ENCODE measurements at places on chromosomes 3 and 15. TPM values are rescaled to one million over a fixed set of nuclear protein-coding genes. Genes with fewer than 3 reads are reported as not detected.

DNA sequence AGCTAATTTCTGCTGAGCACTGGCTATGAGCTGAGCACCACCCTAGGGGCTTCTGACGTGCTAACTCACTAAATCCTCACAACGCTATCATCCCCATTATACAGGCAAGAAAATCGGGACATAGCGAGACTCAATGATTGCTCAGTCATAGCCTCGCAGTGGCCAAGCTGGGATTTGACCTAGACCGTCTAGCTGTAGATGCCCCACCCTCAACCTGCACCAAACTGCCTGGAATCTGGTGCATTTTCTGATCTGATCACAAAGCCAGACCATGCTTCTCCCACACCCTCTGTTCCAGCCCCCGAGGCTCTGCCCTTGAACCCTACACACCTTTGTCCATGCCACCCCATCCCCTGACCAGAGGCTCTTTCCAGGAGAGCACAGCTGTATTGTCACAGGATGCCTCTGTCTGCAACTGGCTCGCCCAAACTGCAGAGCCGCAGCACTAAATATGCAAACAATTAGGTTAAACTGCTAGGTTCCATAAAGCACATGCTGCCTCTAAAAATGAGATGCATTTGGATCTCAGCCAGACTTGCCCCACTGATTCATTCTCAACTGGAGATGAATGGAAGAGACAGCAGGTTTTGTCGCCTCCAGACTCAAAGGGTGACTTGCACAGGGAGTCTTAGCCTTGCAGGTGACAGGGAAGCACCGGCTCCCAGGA is 95.2 kb downstream of the NUP210 start:
- no peak overlapping the region for H3K27ac ChIP-seq
- H3K4me1 ChIP-seq: no peaks in the 10 kb centered on the region
- no peaks in the 10 kb centered on the region for H3K36me3 ChIP-seq

GRCh38 chr3:184676927-184677326 is 34.9 kb downstream of the MAGEF1 start:
- H3K27me3 ChIP-seq: no peaks in the 10 kb centered on the region
- no peak for DNase-seq
- no peak overlapping the region for H3K27ac ChIP-seq
- no peaks in the 10 kb centered on the region for H3K4me1 ChIP-seq
- H3K36me3 ChIP-seq: no peaks in the 10 kb centered on the region

The CNTN6 gene
- 3.7 TPM for polyA plus RNA-seq

DNA sequence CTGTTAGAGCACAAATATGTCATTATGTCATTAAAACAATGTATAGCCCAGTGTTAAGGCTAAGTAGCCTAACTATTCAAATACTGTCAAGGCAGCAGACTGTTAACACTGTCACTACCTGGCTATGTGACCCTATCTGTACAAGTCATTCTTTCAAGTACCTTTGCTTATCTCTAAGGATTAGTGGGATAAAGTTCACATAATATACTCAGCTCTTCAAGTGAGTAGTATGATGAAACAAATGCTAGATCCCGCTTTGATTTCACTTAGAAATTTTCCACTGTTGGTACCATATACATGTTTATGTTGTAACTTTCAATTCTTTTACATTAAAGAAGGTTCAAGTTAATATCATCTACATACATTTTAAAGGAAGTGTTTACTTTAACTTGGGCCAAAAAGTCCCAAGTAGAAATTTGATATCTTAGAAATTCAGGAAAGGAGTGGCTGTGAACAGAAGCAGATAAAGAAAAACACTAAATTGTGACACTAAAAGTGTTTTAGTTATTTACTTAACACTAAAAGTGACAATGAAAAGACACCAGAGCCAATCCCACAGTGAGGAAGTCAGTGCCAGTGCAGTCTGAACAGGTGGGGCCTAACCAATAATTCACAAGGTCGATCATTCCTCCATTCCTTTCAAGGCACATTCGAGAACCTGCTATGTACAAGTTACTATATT is 4.8 kb upstream of the RFX7 start:
- no peaks in the 10 kb centered on the region for H3K27me3 ChIP-seq
- DNase-seq: no peak
- no peaks in the 10 kb centered on the region for H3K36me3 ChIP-seq

The PSTPIP1 gene
- 13.4 TPM for polyA plus RNA-seq

The AHSG gene
- not detected for polyA plus RNA-seq

GRCh38 chr3:30664884-30665283 is 58.5 kb downstream of the TGFBR2 start:
- H3K27ac ChIP-seq: no peak overlapping the region
- H3K4me1 ChIP-seq: no peaks in the 10 kb centered on the region
- H3K36me3 ChIP-seq: peaks cover 4% of the 10 kb centered on the region
- no peak for DNase-seq
- no peak overlapping the region for H3K4me3 ChIP-seq

The SLMAP gene
- 22.0 TPM for polyA plus RNA-seq

DNA sequence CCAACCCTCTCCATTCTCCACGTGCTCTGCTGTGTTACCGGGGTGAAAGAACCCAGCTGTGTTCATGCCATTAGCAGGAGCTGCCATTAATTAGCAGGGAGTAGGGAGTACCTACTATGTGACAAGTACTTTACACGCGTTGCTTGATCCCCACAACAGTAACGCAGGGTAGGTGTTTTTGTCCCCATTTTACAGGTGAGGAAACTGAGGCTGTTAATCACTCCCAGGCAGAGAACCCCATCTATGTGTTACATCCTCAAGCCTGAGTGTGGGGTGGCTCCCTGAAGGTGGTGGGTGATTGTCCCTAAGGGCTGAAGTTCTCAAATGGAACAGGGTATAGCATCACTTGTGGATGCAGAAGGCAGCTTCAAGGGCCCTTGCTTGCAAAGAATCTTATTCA is 22.8 kb downstream of the MELTF start:
- no peak overlapping the region for H3K27ac ChIP-seq
- H3K4me1 ChIP-seq: peaks cover 22% of the 10 kb centered on the region
- no peak for DNase-seq
- H3K36me3 ChIP-seq: no peaks in the 10 kb centered on the region

GRCh38 chr15:39488961-39489360 is 91.9 kb upstream of the THBS1 start:
- H3K27ac ChIP-seq: no peak overlapping the region
- H3K36me3 ChIP-seq: no peaks in the 10 kb centered on the region
- peaks cover 12% of the 10 kb centered on the region for H3K4me1 ChIP-seq
- H3K4me3 ChIP-seq: no peak overlapping the region

GRCh38 chr3:151282921-151283320 is 4.6 kb upstream of the P2RY14 start:
- H3K4me3 ChIP-seq: no peak overlapping the region
- H3K4me1 ChIP-seq: no peaks in the 10 kb centered on the region
- peak; percentile 85 for DNase-seq
- H3K27me3 ChIP-seq: no peaks in the 10 kb centered on the region
- H3K27ac ChIP-seq: no peak overlapping the region

GRCh38 chr3:9826815-9827573 is 16.8 kb downstream of the RPUSD3 start:
- H3K4me3 ChIP-seq: no peak overlapping the region
- peaks cover 15% of the 10 kb centered on the region for H3K36me3 ChIP-seq
- H3K27me3 ChIP-seq: no peaks in the 10 kb centered on the region
- H3K27ac ChIP-seq: no peak overlapping the region
- peak; percentile 14 for DNase-seq
- H3K4me1 ChIP-seq: no peaks in the 10 kb centered on the region

The KBTBD8 gene
- polyA plus RNA-seq: 0.94 TPM

The LMLN gene
- polyA plus RNA-seq: 2.8 TPM

The RARB gene
- polyA plus RNA-seq: 2.8 TPM

GRCh38 chr3:142608631-142609030 is 12.4 kb downstream of the PLS1 start:
- H3K27me3 ChIP-seq: no peaks in the 10 kb centered on the region
- no peak overlapping the region for H3K27ac ChIP-seq
- no peaks in the 10 kb centered on the region for H3K4me1 ChIP-seq

DNA sequence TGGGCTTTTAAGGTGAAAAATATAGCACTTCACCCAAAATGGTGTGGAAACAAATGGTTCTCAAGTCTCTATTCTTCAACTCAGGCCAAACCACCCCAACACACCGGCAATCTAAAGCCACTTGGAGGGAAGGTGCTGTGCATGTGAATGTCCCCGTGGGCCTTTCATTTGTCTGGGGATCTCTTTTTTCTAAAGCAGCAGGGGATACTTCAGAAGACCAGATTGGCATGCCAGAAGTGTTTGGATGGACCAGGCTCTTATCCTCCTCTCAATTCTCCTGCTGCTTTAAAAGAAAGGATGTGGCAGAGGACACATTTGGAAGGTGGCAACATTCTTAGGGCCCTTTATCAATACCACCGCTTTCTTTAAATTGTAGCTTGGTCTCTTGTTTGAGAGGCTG is 193.1 kb downstream of the MEIS2 start:
- no peak overlapping the region for H3K27ac ChIP-seq
- peaks cover 11% of the 10 kb centered on the region for H3K4me1 ChIP-seq
- DNase-seq: no peak
- no peak overlapping the region for H3K4me3 ChIP-seq
- H3K27me3 ChIP-seq: no peaks in the 10 kb centered on the region

DNA sequence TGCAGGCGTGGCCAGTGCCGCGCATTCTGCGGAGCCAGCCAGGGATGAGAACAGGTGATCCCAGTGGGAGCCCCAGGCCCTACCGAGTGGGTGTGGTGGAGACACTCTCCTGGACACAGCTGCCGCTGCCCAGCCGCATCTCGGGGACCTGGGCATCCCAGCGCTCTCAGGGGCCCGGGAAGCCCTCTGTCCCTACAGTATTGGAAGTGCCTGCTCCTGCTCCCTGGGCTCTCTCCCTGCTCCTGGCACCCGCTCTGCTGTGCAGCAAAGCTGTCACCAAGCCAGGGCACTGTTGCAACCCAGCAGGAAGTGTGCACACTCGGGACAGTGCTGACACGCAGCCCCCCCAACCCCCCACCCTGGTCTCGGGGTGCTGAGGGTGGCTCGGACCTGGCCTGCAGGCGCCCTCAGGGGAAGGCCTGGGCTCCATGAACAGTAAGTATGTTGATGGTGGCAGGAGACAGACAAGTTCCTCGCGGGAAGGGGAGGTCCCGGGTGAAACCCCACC is 1177.4 kb upstream of the GBE1 start:
- H3K4me1 ChIP-seq: no peaks in the 10 kb centered on the region
- H3K27me3 ChIP-seq: no peaks in the 10 kb centered on the region
- DNase-seq: no peak
- H3K4me3 ChIP-seq: no peak overlapping the region

DNA sequence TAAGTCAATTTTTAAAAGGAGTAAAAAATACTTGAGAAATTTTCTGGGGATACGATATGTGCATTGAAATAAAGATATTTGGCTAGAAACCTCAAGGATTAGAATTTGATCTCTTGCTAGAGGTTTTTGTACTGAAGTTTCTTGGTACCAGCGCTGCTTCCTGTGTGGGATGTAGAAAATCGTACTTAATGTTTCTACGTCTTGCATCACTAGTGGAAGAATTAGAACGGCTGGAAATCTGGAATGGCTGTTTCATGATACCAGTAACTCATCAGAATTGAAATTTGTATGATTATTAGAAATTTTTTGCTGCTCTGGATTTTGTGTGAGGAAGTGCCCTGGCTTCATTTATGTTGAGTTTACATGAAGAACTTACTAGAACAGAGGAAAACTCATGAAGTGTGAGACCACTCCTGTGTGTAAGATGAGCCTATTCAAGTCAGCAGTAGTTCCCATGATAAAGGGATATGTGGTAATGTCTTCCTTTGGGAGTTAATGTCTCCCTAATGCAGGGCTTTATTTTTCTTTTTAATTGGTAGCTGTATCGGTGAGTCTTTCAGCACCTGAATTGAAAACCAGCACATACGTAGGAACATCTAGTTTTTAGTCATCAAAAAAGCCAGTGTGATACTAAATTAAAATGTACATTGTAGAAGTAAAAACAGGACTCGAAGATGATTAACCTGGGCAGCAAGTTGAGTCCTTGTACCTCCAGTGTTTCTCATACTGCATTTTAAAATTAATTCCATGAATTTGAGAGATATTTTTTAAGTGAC is 3.2 kb downstream of the KBTBD8 start:
- H3K4me1 ChIP-seq: peaks cover 10% of the 10 kb centered on the region
- no peak for DNase-seq
- no peak overlapping the region for H3K4me3 ChIP-seq
- no peak overlapping the region for H3K27ac ChIP-seq
- peaks cover 2% of the 10 kb centered on the region for H3K36me3 ChIP-seq

- H3K27me3 ChIP-seq: no peaks in the 10 kb centered on the region
- peaks cover 12% of the 10 kb centered on the region for H3K4me1 ChIP-seq
- no peak overlapping the region for H3K27ac ChIP-seq
- H3K36me3 ChIP-seq: no peaks in the 10 kb centered on the region
- H3K4me3 ChIP-seq: no peak overlapping the region
- peak; percentile 87 for DNase-seq
These were observed 13.9 kb downstream of the SPINT1 start for GRCh38 chr15:40857601-40858341.

The ZMYND10 gene
- polyA plus RNA-seq: 31.4 TPM

GRCh38 chr3:38968403-38968802 is 83.3 kb downstream of the SCN11A start:
- no peak overlapping the region for H3K4me3 ChIP-seq
- no peaks in the 10 kb centered on the region for H3K4me1 ChIP-seq
- H3K36me3 ChIP-seq: no peaks in the 10 kb centered on the region
- no peak overlapping the region for H3K27ac ChIP-seq
- no peak for DNase-seq

The PTH1R gene
- polyA plus RNA-seq: 29.7 TPM

The PPP2R3A gene
- 1.8 TPM for polyA plus RNA-seq

DNA sequence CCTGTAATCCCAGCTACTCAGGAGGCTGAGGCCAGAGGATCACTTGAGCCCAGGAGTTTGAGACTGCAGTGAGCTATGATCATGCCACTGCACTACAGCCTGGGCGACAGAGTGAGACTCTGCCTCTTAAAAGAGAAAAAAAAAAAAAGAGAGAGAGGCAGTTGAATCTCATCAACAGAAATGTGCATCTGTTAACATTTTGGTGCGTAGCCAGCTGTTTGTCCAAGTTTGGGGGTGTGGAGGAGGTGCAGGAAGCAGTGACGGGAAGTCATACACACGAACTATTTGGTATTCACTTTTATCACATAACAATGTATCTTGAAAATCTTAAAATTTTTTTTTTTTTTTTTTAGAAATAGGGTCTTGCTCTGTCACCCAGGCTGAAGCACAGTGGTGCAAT is 18.2 kb upstream of the CEMIP start:
- DNase-seq: peak; percentile 44
- H3K4me3 ChIP-seq: no peak overlapping the region
- peaks cover 2% of the 10 kb centered on the region for H3K36me3 ChIP-seq
- no peaks in the 10 kb centered on the region for H3K27me3 ChIP-seq
- no peaks in the 10 kb centered on the region for H3K4me1 ChIP-seq

DNA sequence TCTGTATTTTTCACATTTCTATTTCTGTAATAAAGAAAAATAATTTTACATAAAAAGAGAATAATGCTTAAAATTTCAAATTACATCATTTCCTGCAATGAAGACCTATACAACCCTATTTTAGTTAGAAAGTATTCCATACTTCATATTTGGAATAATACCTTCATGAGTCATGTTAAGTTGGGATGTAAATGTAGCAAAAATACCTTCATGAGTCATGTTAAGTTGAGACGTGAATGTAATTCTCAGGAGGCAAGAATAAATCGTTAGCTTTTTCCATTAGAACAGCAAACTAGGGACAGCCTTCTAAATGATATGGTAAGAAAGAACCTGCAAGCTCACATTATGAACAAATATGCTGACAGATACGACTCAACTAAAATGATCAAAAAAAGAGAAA is 91.9 kb downstream of the NAALADL2 start:
- no peak overlapping the region for H3K27ac ChIP-seq
- no peak overlapping the region for H3K4me3 ChIP-seq
- no peak for DNase-seq
- peaks cover 3% of the 10 kb centered on the region for H3K4me1 ChIP-seq
- H3K36me3 ChIP-seq: no peaks in the 10 kb centered on the region
